Dermis lymphatic vessel endothelial cell (primary cell): ENCODE measurements at places on chromosomes 16 and 17. TPM values are rescaled to one million over a fixed set of nuclear protein-coding genes. Genes with fewer than 3 reads are reported as not detected.

The NPIPA3 gene
- 0.11 and 0.52 TPM in 2 replicates for total RNA-seq

The CASKIN1 gene
- total RNA-seq = 0.17 and 0.43 TPM in 2 replicates

The SMIM36 gene
- total RNA-seq = not detected in 2 replicates

The HS3ST3A1 gene
- 0.22 and 0.34 TPM in 2 replicates for total RNA-seq

The KRTAP4-3 gene
- total RNA-seq = not detected in 2 replicates

The RTN4RL1 gene
- total RNA-seq = 0.33 and 0.77 TPM in 2 replicates

The HOXB8 gene
- 0.09 and 1.7 TPM in 2 replicates for total RNA-seq

The CNOT1 gene
- 101 and 128 TPM in 2 replicates for total RNA-seq

The NPTX1 gene
- total RNA-seq = 0.11 and 0.17 TPM in 2 replicates

The CNTNAP1 gene
- total RNA-seq = 6.7 and 9.9 TPM in 2 replicates

The KRT12 gene
- total RNA-seq = not detected in 2 replicates

The ZNF750 gene
- total RNA-seq = under 0.01 and 0.11 TPM in 2 replicates

The KRT36 gene
- 0.22 and 0.34 TPM in 2 replicates for total RNA-seq

The CSH2 gene
- not detected in 2 replicates for total RNA-seq

The ZPBP2 gene
- not detected in 2 replicates for total RNA-seq

The KCTD19 gene
- not detected in 2 replicates for total RNA-seq

The PRKCB gene
- not detected in 2 replicates for total RNA-seq

The SOX8 gene
- total RNA-seq = 0.33 and 0.34 TPM in 2 replicates

The KRT40 gene
- not detected in 2 replicates for total RNA-seq

The PPY gene
- total RNA-seq = not detected in 2 replicates

The RPRML gene
- total RNA-seq = not detected in 2 replicates
